Stimulated activated CD8-positive, alpha-beta memory T cell treated with anti-CD3 and anti-CD28 coated beads, Interleukin-15, amount 100 ng/mL, for 24 hours (primary cell): ENCODE measurements at places on chromosomes 2 and 18.

DNA sequence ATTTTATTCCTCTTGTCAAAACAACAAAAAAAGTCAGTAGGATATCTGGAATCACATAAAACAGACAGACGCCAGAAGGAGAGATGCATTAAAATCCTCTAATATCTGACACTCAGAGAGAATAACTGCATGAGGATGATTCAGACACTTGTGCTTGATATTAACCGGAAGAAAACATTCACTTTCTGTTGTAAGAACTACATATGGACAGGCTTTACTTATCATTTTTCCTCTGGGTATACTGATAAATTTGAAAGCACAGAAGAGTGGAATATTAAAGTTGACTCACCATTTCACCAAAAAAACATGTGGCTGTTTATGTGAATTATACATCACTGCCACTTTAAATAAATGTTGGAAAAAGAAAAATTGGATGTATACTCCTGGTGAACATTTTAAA, 589.1 kb upstream of the CDH2 start:
- DNase-seq, result no peak

DNA sequence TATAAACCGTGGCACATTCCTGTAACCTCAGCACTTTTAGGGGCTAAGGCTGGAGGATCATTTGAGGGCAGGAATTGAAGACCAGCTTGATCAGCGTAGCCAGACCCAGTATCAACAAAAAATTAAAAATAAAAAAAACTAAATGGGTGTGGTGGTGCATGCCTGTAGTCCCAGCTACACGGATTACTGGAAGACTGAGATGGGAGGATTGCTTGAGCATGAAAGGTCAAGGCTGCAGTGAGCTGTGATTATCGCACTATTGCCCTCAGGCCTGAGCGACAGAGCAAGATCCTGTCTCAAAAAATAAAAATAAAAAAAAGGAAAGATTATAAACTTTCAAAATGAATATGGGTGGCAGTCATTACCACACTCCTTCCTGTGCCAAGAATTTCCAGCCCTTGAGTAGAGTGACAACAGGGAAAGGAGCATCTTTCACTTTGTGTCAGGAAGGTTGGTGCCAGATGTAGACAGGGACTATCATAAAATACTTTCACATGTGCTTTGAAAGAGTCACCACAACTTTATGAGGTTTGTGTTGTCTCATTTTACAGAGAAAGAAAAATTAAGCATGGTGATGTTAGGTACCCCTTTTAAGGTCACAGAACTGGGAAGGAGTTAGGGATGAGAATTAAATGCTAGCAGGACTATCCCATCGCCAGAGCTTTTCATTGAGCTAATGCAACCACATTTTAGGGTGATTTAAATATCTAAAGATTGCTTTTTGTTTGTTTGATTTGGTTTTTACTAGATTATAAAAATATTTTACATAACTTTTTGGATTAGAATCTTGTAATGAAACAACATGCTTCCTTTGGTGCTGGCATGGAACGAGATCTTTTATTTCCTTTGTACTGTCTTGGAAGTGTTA, 1617.4 kb upstream of the ACVR2A start:
- no peak for DNase-seq

DNA sequence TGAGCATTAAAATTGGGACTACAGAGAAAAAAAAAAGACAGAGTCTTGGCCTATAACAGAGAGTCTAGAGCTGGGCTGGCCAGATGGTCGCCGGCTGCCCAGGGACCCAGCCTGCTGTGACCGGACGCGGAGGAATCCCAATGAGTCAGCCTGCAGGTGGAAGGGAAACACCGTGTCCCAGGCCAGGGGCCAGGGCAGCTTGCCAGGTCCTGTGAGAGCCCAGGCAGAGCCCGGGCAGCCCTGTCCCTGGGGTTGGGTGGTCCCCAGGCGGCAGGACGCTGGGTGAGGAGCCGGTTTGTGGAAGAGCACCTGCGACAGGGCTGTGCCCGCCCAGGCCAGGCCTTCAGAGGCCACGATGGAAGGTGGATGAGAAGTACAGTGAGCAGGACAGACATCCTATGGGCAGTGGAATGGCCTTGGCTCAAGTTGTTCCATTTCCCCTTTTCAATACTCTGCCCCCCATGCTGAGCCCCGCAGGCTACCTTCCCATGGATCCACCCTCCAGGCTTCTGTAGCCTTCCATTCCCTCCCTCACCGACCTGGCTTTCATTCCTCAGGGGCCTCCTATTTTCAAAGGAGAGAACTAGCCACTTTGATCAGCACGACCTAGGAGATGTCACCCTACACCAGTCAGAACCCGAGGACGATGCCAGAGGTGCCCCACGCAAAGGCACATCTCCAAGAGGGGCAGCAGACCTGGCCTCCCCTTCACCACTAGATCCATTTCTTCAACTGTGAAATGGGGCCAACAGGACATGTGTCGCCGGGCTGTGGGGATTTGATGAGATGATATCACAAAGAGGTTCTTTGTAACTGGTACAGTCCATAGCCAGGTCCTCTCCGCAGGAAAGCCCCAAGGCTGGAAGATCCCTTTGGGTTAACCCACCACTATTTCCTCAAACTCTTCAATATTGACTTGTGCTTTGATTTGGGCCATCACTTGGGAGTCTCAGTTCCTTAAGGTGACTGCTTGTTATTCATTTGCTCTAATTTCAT, 87.5 kb downstream of the POLR1A start:
- no peak for DNase-seq

DNA sequence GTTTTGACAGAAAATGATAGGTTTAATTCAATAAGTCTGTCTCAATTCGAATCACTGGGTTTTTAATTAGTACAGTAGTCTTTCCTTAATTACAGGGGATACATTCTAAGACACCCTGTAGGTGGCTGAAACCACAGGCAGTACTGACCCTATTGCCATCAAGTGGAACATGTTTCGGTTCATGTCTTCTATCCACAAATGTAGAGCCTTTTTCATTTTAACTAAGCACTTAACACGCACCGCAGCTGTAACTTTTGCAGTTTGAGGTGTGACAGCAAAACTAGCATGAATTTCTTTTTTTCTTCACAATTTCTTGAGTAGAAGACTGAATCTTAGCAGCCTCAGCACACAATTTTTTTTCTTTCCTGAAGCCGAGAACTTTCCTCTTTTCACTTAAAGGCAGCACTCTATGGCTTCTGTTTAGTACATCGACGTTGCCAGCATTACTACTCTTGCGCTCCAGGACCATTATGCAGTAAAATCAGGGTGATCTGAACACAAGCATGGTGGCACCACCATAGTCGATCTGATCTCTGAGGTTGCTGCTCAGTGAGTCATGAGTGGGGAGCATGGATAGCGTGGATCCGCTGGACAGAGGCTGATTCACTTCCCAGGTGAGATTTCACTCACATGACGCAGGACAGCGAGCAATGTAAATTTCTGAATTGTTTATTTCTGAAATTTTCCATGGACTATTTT, 805.1 kb downstream of the RNF144A start:
- DNase-seq, result no peak

- DNase-seq, result no peak
Observed at GRCh38 chr2:167404627-167405284, 516.5 kb downstream of the XIRP2 start.

- DNase-seq, result no peak
Observed at GRCh38 chr2:239476029-239476756, 75.4 kb upstream of the HDAC4 start.

DNA sequence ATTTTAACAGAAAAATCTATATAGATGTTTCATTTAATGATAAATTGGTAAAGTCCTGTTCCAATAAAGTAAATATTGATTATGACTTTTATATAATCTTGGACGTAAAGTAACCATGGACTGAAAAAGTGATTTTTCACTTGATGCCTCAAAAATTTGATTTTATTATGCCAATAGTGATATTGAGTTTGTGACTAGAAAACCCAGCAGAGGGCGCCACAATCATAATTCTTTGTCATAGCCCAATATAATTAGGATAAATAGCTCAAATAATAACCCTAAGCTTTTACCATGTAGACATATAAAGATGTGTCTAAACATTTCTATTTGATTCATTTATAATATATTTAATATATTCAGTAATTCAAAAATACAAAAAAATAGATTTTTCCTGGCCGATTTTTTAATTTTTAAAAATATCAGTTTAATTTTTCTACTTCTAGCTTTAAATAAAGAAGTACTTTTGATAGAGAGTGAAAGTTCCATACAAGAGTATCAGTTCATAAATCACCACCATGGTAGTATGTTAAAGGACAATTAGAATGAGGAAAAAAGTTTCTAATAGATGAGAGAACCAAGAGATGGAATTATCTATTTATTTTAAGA, 30.7 kb downstream of the CAMKMT start:
- no peak for DNase-seq

DNA sequence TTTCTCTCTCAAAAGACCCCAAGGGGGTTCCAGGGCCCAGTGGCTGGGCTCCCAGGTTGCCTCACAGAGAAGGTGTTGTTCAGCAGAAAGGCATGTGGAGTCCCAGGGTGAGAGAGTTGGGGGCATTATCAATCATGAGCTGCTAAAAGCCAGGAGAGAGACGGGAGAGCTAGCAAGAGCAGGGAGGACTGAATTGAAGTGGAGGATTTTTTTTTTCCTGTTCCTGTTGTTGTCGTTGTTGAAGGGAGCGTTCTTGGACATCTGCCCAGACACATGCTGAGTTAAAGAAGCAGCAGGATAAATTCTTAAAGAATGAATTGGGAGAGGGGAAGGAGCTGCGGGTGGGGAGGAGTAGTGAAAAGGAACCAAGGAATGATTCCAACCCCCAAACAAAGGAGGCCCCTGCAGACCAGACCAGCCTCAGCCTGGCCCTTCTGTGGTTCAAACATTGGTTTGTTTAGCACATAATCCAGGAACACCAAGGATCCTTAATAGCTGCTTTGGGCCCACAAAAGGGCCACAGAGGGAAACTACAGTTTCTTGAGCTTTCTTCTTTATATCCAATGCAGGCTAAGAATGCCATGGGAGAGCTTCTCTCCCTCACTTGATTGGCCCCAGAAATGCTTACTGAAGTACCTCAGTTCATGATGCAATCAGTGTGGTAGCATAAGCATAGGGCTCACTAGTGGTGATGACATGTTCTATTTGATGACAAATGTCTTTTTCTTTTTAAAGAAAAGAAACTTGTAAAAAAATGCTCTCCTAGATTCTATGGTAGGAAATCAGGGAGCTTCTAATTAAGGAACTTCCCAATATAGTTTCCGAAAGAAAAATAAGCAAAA, 146.0 kb downstream of the SETBP1 start:
- no peak for DNase-seq

GRCh38 chr2:37784071-37784758, 112.8 kb upstream of the CDC42EP3 start:
- no peak for DNase-seq

GRCh38 chr2:175677880-175678279, 324.2 kb downstream of the LNPK start:
- DNase-seq, result no peak

DNA sequence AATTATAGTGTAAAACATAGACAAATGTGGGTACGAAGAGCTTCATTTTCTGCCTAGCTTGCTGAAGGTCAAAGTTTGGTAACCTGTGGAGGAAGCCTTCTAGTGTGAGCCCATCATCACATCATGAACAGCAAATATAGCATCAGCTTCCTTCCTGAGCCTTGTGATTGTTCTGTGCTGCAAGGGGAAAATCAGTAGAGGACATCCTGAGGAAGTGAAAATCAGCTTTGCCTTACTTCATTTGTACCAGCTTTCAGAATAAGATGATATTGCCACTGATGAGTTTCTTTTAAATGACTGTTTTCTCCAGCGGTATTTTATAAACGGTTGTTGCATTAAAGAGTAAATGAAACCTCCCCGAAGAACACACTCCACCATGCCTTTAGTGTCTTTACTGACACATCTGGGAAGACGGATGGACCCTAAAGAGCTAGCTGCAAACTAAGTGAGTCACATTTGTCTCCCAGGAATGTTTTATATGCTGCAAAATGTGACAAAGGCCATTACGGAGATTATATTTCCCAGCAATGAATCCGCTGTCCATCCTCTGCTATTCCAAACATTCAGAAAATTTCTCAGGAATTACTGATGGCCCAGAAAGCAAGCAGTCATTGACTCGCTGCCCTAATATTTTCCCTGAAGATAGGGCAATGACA, 1272.8 kb downstream of the SUCLG1 start:
- no peak for DNase-seq

- no peak for DNase-seq
Observed at GRCh38 chr2:201618744-201619662, 24.3 kb downstream of the TMEM237 start.

DNA sequence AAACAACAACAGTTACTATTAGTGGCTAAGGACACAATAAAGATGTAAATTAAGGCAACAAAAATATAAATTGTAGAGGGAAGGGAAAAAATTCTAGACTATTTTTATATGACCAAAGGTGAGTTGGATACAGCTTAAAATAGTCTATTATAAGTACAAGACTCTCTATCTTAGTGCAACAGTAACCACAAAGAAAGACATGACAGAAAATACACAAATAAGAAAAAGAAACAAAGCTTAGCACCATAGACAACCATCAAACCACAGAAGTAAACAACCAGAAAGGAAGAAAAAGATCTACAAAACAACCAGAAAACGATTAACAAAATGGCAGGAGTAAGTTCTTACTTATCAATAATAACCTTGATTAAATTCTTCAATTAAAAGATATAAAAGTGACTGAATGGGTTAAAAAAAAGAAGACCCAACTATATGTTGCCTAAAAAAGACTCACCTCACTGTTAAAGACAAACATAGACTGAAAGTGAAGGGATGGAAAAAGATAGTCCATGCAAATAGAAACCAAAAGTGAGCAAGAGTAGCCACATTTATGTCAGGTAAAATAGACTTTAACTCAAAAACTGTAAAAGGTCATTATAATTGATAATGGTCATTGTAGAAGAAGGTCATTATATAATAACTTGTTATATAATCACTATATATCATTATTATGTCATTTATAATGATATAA, 62.5 kb downstream of the USP40 start:
- DNase-seq, result no peak

DNA sequence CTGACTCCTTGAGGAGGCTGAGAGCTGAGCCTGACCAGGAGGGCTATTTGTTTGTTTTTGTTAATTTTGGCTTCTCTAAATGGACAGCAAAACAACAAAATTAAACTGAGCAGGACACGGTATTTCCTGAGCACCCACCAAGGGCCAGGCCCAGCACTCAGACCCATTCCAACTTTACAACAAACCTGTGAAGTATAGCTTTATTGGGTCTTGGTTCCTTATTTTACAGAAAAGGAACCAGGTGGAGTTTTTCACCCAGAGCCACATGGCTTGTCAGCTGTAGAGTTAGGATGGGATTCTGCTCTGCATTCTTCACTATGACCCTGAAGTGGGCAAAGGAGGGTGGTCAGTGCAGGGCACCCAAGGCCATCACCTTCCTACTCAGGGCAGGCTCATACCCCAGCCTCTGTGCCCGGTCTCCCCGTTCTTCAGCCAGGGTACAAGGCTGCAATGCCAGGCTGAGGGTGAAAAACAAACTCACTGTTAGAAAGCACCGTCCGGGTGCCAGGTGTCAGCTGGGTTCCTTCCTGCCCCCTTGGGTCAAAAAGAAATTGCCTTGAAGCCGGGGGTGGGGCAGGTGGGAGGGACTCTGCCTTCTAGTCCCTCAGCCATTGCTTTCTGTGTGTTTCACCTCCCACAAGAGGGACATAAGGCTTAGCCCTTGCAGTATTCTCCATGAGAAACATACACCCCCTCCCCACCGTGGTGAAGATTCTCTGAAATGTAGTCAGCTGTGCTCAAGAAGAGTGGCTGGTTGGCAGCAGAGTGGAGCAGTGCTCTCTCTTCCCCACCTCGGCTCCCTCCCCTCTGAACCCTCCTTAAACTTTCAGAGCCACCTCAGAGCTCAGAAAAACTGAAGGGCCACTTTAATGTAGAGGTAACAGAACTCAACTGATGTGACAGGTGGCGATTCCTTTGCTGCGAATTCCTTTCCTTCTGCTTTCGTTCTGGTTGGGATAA, 2.2 kb downstream of the PSD4 start:
- DNase-seq, result no peak

GRCh38 chr2:150647943-150648342, 160.5 kb upstream of the RND3 start:
- no peak for DNase-seq
